HS-27A (cell line): ENCODE measurements at places on chromosomes 2 and 18.

DNA sequence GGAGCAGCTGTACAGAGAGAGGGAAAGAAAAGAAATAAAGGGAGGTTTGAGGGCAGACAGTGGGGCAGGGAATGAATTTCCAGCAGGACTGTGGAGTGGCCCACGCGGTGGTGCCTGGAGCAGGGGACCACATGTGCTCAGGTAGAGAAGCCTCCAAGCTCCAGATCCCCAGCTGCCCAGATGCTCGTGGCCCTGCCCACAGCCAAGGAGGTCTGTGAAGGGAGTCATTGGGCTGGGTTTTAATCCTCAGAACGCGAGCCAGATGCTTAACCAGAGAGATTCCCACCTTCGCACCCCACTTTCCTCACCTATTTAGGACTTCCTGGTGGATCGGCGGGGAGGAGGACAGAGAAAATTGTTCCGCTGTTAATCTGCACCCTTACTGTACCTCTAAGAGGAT, 369.4 kb downstream of the PARD3B start:
- no peak for DNase-seq

DNA sequence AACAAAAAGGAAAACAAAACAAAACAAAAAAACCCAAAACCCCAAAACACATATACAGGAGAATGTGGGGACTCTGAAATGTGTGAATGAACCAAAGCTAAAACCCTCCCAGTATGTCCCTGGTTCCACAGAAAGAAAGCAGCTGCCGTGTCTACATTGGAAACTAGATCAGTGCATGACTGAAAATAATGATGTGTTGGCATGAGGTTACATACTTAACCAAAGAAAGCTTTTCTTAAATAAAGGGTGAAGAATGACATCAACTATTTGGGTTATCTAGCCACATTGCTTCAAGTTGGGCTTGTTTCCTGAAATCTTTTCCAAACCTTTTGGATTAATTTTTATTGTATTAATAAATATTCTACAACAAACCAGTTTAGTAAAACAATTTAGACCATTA, 91.9 kb upstream of the FN1 start:
- DNase-seq = no peak

DNA sequence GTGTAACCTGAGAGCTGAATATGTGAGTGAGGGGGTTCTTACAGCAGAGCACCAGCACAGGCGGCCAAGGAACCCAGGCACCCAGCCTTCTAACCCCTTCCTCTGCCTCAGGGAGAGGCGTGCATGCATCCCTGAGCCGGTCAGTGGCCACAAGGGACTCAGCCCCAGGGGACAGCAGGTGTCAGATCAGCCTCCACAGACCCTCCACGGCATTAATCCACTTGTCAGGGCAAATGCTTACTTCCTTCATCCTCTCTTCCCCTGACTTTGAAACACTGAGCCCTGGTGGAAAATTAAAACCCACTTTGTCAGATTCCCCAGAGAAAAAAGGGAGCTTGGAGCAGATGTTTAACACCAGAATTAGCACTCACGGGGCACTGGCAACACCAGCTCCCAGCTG, 60.5 kb upstream of the SMAD2 start:
- no peak for DNase-seq

GRCh38 chr2:98912957-98913915, 22.8 kb downstream of the CRACDL start:
- DNase-seq = no peak

- DNase-seq = no peak
These were observed 7.5 kb downstream of the MAL start for GRCh38 chr2:95032868-95033603.

DNA sequence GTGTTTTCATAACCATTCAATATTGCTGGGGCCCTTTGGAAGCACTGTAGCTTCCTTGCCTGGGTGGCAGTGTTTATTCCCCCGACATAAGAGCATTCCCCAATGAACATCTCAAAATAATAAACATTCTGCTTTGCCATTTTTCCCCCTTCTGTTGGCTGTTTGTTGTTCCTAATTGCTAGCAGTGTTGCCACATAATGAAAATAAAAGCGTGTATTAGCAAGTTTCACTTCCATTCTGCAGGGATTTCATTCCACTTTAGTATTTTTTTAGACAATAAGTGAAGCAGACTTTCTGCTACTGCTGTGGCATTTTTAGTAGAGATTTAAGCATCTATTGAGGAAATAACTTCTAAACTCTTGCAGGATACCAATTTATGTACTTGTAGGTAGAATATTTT, 154.7 kb upstream of the GALNT13 start:
- no peak for DNase-seq

DNA sequence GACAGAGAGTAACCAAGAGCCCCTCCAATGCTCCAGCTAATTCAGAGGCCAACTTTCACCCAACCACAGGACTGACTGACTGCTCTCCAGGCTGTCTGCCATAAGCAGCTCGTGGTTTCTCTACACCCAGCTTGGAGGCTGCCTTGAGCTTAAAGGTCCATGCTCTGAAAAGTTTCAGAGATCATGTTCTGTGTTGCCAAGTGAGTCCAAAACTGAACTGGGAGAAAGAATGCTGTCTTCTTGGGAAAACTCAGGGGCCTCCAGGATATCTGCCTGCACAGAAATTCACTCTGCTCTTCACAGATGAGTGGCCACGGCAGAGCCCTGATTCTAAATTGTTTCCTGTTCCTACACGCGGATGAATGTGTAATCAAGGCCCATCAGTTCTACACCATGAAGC, 51.1 kb downstream of the LPIN2 start:
- DNase-seq = no peak

DNA sequence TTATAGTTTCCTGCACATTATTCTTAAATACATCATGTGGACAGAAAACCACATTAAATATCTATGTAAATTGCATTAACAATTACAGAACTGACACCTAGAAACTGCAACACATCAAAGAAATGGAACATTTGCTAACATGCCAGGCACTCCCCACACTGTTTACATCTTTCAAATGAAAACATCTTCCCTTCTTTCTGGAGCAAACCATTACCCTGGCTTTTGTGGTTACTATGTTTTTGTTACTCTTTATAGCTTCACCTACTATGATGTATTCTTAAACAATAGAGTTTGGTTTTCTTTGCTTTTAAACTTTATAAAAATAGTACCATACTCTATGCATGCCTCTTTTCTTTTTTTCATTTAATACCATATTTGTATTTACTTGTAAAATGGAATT, 1894.5 kb upstream of the CELF4 start:
- no peak for DNase-seq

- DNase-seq = no peak
These were observed 87.0 kb downstream of the FARSB start for GRCh38 chr2:222568865-222569264.

GRCh38 chr18:57691363-57691762, 69.7 kb upstream of the NARS1 start:
- DNase-seq = no peak

DNA sequence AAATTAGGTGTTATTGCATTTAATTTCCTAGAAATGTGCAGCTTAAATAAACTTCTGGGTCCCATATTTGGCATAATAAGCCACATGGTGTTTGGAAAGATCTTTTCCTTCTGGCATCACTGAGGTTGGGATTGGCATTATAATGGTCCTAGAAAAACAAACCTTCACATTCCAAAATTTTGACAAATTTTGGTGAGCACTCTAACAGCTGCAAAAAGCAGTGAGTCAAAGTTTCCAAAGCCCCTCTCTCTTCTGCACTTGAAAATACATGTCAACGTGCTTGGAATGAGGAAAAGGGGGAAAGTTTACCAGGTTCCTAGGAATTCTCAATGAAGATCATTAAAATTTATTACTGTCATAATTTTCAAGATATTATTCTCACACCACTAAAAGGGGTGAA, 77.8 kb upstream of the STK17B start:
- DNase-seq = peak; percentile 63

- no peak for DNase-seq
These were observed 73.6 kb upstream of the NCK2 start for GRCh38 chr2:105671156-105671555.

DNA sequence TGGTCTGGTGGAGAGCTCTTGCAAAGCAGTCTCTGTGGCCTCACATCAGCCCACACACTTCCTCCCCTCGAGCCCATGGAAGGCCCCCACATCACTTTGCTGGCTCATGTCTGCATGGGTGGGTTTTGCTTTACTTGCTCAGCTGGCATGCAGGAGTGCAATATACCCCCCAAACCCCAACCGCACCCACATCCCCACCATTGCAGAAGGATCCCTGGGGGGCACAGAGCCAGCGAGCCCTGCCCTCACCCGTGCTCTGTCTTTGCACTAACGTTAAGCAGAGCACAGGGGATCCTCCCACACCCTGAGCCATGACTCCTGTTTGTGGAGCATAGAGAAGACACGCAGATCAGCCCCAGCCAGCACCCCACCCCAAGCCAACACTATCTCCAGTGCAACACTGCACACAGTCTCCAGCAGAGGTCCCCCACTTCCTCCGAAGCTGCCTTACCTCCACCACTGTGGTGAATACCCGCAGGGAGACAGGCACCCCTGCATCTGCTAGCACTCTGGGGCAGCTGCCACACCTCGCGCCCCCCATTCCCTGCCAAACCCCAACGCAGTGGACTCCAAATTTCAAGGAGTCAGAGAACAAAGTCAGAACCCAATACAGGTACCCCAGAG, 177.8 kb upstream of the RGPD4 start:
- DNase-seq = no peak

GRCh38 chr2:220695397-220696279, 876.5 kb downstream of the EPHA4 start:
- DNase-seq = no peak

DNA sequence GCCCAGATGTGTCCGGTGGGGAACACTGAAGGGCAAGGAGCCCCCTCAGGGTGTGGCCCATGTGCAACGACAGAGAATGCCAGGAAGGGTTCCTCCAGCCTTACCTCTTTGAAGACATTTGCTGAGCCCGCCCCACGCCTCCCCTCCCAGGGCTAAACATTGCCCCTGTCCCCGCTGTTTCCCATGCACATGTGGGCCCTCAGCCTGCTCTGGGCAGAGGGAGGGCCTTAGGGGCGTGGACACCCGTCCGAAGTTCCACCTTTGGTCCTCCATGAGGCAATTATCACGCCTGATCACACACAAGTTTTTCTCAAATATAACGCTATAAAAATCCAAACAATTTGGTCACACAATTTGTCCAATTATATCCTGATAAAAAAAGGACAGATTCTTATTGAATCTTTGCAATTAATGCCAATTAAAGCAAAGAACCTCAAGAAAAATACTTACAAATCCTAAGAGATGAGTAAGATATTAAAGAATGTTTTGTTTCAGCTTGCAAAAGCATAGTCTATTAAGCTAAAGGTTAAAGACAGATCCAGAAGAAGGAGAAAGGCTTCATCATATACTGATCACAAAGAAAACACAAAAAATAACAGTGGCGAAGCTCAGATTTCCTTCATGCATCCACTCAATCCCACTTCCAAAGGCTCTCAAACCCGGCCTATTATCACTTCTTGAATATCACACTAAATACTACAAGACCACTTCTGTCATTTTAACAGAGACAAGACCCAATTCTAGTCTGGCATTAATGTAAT, 55.2 kb upstream of the LDLRAD4 start:
- no peak for DNase-seq

DNA sequence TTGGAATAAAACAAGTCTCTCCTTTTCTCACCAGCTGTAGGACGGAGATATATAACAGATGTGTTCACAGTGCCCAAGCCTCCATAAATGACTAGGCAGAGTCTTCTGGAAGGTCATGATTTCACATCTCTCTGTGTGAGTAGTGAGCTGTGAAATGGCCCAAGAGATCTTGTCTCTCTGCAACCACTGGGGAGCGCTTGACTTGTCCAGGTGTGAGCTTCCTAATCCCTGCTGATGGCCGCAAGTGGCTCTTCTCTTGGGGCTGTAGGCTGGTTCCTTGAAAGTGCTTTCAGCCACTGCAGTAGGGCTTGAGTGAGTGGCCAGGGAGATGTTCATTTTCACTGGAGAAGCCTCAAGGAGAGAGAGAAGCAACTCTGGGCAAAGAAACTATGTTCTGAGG, 38.1 kb upstream of the OTOS start:
- no peak for DNase-seq

- no peak for DNase-seq
These were observed 26.3 kb upstream of the CASP10 start for GRCh38 chr2:201156640-201157039.

DNA sequence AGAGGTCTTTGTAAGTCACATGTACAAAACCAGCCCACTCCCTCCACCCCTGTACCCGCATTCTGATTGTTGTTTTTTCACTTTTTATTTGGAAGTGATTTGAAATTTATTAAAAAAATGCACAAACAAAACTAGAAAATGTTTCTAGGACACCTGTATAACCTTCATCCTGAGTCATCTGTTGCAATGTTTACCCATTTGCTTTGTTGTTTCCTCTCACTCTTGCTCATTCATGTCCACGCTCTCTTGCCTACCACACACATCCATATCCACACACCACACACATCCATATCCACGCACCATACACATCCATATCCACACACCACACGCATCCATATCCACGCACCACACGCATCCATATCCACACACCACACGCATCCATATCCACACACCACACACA, 18.8 kb downstream of the ZNF407 start:
- DNase-seq = no peak

DNA sequence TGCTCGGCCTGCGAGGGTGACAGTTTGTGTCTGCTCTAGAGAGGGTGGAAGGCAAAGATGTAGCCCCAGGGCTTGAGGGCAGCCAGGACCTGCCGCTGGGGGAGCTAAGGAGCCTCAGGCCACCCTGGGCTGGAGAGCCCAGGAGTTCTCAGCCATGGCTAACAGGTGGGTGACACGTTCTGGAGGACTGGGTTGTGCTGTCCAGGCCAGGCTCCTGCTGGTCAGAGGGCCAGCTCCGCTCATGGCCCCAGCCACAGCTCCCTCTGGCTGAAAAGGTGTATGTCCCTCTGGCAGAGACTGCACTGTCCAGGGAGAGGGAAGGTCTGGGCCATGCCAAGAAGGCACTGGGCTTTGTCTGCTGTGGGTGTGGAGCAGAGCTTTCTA, 19.2 kb downstream of the TMEM185B start:
- DNase-seq = no peak

DNA sequence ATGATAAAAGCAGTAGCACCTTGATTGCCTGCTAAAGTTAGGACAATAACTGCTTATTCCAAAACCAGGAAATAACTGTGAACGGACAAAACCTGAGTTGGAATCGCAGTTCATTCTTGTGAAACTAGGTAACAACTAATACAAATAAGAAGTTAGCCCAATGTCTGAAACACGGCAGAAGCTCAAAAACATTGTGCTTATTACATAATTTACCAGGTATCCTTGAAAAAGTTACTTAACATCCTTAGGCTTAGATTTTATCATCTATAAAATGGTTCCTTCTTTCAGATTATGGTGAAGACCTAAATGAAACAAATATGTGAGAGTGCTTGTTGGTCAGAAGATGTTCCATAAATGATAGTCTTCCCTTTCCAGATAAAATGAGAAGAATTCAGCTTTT, 32.4 kb downstream of the RTN4 start:
- no peak for DNase-seq

- no peak for DNase-seq
These were observed 12.1 kb downstream of the AQP4 start for GRCh38 chr18:26853401-26853800.

GRCh38 chr2:207768168-207768865, 1.4 kb downstream of the FZD5 start:
- DNase-seq = no peak
